Effector memory CD4-positive, alpha-beta T cell (primary cell): ENCODE measurements at places on chromosomes 5 and 9.
A peak's percentile ranks its signal among the peaks of the same experiment; 100 is the strongest.

DNA sequence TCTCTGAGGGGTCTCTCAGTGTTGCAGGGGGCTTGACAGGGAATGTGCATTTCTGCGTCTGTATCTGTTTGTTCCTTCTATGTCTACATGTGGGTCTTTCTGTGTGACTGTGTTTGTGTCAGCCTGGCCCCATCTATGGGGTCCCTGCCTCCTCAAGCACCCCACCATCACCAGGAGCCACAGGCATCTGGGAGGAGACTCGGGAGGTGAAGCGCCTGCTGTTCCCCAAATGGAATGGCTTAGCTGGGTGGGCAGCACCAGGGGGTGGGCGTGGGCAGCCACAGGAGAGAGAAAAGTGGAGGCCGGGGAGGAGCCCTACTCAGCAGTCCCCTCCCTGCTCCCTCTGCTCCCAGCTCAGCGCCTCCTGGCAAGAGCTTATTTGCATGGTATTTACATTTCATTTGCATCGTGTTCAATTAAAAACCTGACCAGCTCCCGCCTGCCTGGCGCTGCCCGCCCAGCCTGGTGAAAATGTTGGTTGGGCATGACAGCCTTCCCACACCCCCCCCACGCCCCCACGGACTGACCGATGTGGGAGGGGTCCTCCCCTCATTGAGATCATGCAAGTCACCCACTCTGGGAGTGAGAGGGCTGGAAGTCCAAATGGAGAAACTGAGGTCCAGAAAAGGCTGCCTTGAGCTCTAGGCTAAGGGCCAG lies 50.5 kb downstream of the CXXC5 start:
- no peak for DNase-seq

GRCh38 chr9:20289423-20290010 lies 332.8 kb downstream of the MLLT3 start:
- DNase-seq, result no peak

DNA sequence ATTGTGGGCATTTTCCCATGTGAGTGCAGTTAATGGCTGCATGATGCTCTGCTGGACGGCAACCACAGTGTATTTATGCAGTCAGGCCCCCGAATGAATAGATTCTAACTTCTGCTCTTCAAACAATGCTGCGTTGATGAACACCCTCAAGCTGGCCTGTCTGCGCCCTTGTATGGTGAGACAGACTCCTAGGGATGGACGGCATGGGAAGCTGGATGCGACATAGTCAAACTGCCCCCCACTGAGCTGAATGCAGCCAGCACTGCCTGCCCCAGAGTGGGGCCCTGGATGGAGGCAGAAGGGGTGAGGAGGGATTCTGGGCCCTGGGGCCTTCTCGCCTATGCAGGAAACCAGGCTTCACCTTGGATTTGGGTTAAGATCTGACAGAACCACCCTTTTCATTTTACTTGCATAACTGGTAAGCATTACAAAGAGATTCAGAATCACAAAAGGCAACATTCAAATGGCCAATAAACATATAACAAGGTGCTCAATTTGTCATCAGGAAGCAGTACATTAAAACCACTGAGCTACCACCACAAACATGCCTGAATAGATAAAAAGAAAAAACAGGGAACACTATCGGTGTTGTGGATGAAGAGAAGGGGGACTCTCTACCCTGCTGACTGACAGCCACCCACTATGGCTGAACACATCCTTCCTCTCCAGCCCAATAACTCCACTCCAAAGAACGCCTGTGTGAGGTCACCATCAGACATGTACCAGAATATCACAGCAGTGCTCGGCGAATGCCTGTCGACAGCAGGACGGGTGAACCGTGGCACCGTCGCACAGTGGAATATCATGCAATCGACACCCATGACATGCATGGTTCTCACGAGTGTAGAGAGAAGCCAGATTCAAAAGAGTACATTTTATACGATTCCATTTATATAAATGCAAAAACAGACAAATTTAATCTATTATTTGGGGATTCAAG lies 79.1 kb downstream of the RAPGEF1 start:
- DNase-seq, result no peak

DNA sequence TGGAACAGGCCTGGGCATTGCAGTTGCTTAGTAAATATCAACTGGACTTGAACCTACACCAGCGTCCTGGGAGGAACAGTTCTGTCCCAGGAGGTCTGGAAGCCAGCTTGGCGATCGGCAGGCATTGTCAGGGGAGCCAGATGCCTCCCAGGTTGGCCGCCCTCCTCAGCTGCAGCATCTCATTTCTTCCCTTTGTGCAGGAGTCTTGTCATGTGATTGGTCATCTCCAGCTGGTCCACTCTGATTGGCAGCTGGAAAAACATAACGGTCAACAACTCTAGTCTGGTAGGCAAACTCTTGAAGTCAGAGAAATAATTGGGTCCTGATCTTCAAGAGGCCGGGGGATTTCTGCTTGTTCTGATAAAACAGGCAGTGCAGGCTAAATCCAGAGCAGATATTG lies 29.6 kb upstream of the NCS1 start:
- DNase-seq, result no peak

DNA sequence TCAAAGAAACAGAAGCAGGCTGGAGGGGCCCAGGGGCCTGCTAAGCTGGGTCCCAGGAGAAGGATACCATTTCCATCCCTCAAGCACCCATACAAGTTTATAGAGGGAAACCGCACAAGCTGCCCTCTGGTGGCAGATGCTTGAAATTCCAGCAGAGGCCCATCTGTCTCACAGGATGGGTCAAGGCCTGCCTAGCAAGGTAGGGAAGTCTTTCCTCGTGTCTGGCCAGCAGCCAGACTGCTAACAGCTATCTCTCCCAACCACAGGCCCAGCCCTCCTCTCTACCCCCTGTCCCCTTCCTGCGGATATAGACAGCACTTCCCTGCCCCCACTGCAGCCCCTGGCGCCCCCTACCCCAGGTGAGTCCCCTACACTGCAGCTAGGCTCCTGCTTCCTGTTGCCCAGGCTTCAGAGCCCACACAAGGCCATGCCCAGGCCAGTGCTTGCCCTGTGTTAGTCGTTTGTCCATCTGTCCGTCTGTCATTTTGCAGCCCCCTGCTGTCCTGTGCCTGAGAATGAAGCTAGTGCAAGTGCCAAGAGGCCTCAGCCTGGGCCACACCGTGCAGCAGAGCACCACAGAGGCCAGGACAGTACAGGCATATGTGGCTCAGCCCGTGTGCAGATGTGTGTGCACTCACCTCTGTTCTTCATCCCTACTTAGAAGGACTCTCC lies 26.2 kb downstream of the TCF7 start:
- peak; percentile 51 for DNase-seq

GRCh38 chr9:1980387-1980786 lies 34.8 kb upstream of the SMARCA2 start:
- DNase-seq, result no peak

- no peak for DNase-seq
Measured at GRCh38 chr5:171166766-171167165, 142.3 kb upstream of the TLX3 start.

GRCh38 chr5:141507387-141508091 lies 18.7 kb downstream of the PCDHGC5 start:
- DNase-seq, result no peak

DNA sequence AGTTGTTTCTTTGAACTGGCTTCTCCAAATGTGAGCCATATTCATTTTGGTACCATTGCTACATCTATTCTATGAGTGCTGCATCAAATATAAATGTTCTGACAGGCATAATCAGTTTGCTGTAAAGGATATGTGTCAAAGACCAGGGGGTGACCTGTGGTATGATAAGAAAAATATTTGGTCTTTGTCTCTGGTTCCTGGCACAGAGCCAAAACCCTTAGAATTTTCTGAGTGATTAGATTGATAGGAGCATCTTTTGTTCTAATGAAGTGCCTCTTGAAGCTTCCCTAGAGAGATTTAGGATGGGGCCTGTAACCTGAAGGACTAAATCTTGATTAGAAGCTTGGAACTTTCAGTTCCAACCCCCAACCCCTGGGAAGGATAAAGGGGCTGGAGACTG lies 256.3 kb downstream of the NNT start:
- no peak for DNase-seq

- DNase-seq, result no peak
Measured at GRCh38 chr5:149450199-149450598, 71.1 kb upstream of the IL17B start.

- DNase-seq, result no peak
Measured at GRCh38 chr9:90240541-90240940, 402.1 kb downstream of the DIRAS2 start.

- no peak for DNase-seq
Measured at GRCh38 chr5:73152411-73153388, 20.3 kb upstream of the TMEM174 start.

GRCh38 chr5:91635950-91636734 lies 253.0 kb upstream of the ARRDC3 start:
- DNase-seq, result no peak

GRCh38 chr9:99050924-99051323 lies 54.0 kb upstream of the TGFBR1 start:
- no peak for DNase-seq

- no peak for DNase-seq
Measured at GRCh38 chr9:32590476-32590875, 17.5 kb upstream of the NDUFB6 start.
